Heart right ventricle (tissue), 16 donors: ENCODE measurements at places on chromosomes 6 and 20. TPM values are rescaled to one million over a fixed set of nuclear protein-coding genes. Genes with fewer than 3 reads are reported as not detected.

DNA sequence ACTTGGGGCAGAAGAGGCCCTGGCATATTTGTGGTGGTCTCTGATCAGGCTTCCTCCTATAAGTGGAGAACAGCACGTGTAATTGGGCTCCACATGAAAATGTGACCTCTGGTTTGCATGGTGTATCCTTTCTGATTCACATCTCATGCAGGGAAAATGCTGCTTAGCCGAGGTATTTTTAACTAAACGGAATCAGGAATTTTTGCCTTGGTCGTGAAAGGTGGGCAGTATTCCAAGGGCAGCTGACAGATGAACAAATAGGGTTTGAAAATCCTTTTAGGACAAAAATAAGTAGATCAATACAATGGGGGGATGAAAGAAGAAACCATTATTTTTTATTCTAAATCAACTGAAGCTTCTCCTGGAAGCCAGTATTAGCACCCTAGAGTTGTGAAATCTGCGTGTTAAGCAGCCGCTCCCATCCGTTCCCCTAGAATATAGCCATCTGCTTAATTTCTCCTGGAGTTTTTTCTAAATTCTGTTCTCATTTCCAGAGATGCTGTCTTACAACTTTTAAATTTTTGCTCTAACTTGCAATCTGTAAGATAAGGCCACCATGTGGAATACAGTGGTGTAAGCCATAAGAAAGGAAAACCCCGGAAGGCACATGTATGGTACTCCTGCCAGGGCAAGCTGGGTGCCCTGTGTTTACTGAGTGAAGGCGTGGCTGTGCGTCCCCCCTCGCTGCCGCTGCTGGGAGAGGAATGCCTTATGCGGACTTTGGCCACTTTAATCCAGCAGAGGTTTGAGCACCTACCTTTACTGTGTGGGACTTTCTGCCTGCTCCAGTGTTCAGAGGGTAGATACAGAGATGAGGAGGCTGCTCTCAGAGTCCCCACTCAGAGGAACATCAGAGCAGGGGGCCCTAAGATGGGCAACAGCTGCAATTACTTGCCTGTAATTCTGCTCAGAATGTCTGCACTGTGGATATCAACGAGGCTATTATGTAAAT is 52.4 kb downstream of the SYNJ2 start:
- H3K27me3 ChIP-seq, result no peaks in the 10 kb centered on the region
- peaks cover 42% of the 10 kb centered on the region for H3K4me1 ChIP-seq
- DNase-seq, result no peak
- H3K27ac ChIP-seq, result peak overlapping the region; percentile 24
- H3K4me3 ChIP-seq, result no peak overlapping the region

GRCh38 chr20:55678970-55679667 is 326.2 kb downstream of the CBLN4 start:
- H3K27ac ChIP-seq, result no peak overlapping the region
- no peaks in the 10 kb centered on the region for H3K4me1 ChIP-seq
- H3K36me3 ChIP-seq, result no peaks in the 10 kb centered on the region
- no peak overlapping the region for H3K4me3 ChIP-seq
- no peak for DNase-seq
- no peaks in the 10 kb centered on the region for H3K27me3 ChIP-seq

DNA sequence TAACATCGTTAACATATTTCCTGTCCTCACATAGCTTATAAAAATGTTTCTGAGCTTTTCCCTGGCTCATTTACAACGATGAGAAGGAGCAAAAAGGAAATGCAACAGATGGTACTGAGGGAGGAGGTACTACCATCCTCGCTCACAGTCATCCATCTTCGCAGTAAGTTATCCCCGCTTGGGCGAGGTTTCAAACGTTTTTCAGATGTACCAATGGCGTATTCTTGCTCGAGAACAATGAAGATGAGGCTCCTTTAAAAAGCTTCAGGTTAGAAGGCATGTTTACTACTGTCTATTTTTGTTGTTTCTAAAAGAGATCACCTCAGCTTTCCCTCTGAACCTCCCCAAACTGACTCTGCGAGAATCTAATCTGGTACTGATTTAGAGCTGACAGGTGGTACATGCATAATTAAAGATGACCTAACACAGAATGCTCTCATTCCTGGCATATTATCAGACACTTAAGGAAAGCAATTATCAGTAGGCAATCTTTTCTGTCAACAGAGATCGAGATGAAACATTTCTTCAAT is 178.7 kb downstream of the GJA10 start:
- DNase-seq, result no peak
- H3K27ac ChIP-seq, result no peak overlapping the region
- no peaks in the 10 kb centered on the region for H3K36me3 ChIP-seq

DNA sequence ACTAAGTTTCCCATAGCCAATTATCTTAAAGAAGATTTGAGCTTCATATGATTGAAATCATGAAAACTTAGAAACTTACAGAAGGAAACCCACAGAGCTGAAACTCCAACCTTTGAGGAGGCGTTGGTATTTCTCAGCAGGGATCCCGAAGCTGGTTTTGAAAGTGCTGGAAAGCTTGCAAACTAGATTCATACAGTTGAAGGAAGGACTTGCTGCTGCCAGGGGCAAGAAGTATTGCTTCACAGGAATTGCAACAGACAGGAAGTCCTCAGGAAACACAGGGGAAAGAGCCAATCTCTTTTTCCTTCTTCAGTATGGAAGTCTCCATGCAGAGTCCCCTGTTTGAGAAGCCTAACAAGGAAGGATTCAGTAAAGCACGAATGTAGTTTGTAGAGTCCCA is 419.7 kb downstream of the CD109 start:
- no peaks in the 10 kb centered on the region for H3K4me1 ChIP-seq
- no peak overlapping the region for H3K27ac ChIP-seq
- DNase-seq, result no peak
- H3K4me3 ChIP-seq, result no peak overlapping the region

The SGK2 gene
- total RNA-seq, result not detected

DNA sequence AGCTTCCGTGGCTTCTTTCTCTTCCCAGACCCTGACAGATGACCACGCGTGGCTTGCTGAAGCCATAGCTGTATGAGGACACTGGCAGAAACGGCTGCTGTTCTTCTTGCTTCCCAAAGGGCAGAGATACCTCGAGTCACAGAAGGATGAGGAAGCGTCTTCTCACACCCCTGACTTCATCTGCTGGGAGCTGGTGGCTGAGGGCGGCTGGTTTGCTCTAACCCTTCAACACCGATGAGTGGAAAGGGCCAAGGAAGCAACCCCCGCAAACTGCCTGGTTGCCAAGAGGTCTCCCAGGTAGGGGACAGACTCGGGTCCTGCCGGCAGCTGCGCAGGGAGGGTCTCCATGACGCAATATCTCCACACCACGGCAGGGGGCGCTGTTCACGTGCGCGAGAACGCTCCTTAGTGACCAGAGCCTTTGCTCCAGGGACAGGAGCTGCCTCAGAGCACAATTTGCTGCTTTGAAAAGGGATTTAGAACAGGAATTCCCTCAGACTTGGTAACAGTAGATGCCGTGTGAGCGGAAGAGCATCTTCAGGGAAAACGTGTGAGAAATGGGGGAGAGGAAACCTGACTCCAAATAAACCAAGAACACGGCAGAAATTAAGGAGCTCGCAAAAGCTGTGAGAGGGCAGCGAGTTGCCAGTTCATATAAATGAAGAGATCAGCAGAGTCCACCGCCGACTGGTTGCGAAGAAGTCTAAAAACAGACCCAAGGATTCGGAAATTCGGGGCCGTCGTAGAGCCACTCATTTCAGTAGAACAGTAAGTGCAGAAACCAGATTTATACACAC is 80.2 kb downstream of the ERMARD start:
- H3K27ac ChIP-seq, result no peak overlapping the region
- H3K27me3 ChIP-seq, result no peaks in the 10 kb centered on the region
- no peak overlapping the region for H3K4me3 ChIP-seq
- peak; percentile 69 for DNase-seq
- no peaks in the 10 kb centered on the region for H3K36me3 ChIP-seq

DNA sequence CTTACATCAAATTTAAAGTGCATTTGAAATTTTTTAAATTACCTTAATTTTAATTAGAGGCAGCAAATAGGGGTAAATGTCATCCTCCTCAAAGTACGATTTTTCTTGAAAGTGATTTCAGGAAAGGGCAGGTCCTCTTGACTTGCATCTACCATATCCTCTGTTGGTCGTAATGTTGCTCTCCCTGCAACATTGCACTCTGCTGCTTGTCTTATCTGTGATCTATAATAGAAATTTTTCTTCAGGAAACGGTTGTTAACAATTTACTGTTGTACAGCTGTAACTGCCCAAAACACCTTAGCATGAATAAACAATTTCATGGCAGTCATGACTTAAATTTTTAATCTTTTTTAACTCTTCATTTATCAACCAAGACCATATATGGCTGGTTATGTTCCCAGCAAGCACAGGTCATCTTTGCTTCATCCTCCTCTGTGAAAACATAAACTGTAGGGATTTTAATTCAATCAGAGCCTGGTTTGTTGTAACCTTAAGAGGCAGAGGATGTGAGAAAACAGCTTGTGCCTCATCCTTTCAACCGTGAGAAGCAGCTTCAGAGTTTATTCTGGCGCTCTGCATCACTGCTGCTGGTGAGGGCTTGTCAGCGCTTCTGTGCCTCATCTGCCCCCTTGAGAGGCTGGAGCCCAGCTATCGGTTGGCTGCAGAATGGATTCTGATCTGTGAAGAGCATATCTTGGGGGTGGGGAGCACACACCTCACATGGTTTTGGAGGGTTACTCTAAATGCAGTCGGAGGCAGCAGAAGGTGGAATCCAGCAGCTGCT is 56.0 kb downstream of the CTNNBL1 start:
- no peak overlapping the region for H3K27ac ChIP-seq
- peaks cover 7% of the 10 kb centered on the region for H3K4me1 ChIP-seq
- H3K36me3 ChIP-seq, result peaks cover 16% of the 10 kb centered on the region
- DNase-seq, result no peak

GRCh38 chr6:163308629-163309440 is 105.7 kb upstream of the QKI start:
- H3K36me3 ChIP-seq, result no peaks in the 10 kb centered on the region
- no peak overlapping the region for H3K27ac ChIP-seq
- H3K4me3 ChIP-seq, result no peak overlapping the region

DNA sequence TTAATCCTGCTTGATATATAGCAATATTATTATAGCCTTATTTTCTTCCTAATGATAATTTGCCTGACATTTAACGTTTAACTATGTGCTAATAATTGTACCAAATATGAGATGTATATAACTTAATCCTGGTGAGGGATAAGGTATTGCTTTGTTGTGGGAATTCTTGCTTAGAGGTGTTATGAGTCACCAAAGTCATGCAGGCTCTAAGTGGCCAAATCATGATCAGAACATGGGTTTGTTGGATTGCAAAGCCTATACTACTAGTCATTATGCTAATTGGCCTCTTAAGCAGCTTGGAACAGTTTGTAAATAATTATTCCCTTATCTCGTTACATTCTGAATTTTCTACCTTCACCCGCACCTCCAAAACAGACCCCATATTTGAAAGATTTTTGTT is 21.9 kb upstream of the C6orf141 start:
- H3K4me3 ChIP-seq, result no peak overlapping the region
- H3K27me3 ChIP-seq, result no peaks in the 10 kb centered on the region
- H3K4me1 ChIP-seq, result no peaks in the 10 kb centered on the region
- no peaks in the 10 kb centered on the region for H3K36me3 ChIP-seq

GRCh38 chr6:55569638-55570037 is 9.4 kb downstream of the HMGCLL1 start:
- H3K4me1 ChIP-seq, result no peaks in the 10 kb centered on the region
- no peaks in the 10 kb centered on the region for H3K27me3 ChIP-seq
- no peaks in the 10 kb centered on the region for H3K36me3 ChIP-seq

DNA sequence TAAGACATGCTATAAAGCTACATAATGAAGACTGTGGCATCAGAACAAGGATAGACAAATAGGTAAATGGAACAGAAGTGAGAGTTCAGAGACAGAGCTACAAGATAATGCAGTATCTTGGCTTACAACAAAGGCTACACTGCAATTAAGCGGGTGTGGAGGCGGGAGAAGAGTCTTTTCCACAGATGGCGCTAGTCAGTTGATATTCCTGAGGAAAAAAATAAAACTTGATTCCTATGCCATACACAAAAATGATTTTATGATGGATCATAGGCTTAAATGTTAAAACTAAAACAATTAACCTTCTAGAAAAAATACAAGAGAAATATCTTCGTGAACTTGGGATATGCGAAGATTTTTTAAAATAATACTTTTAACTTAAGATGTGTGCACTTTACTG is 31.0 kb downstream of the RIN2 start:
- H3K27ac ChIP-seq, result no peak overlapping the region
- no peaks in the 10 kb centered on the region for H3K27me3 ChIP-seq
- H3K36me3 ChIP-seq, result no peaks in the 10 kb centered on the region
- no peak for DNase-seq
- peaks cover 51% of the 10 kb centered on the region for H3K4me1 ChIP-seq
- no peak overlapping the region for H3K4me3 ChIP-seq

- no peaks in the 10 kb centered on the region for H3K27me3 ChIP-seq
- H3K4me1 ChIP-seq, result peaks cover 40% of the 10 kb centered on the region
- H3K36me3 ChIP-seq, result no peaks in the 10 kb centered on the region
- no peak for DNase-seq
- no peak overlapping the region for H3K27ac ChIP-seq
- no peak overlapping the region for H3K4me3 ChIP-seq
These were observed 14.0 kb downstream of the NUDT3 start for GRCh38 chr6:34378470-34378869.

DNA sequence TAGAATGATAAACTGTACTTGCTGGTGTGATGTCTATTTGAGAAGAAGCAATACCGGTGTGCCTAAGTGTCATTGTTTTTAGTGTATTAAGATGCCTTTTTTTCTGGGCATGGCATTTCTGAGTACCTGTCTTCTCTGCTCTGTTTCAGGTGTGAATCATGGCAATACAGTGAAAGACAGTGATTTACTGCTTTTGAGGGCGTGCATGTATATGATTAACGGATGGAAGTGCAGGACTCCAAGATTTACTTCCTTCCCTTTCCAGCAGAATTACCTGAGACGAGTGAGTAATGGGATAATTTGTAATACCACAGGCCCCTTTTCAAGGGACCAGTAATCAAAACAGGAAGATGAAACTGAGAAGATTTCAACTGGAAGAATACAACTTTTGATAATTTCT is 315.8 kb downstream of the SOX4 start:
- no peak overlapping the region for H3K27ac ChIP-seq
- no peak for DNase-seq

GRCh38 chr6:82374516-82374915 is 10.9 kb downstream of the TPBG start:
- H3K36me3 ChIP-seq, result no peaks in the 10 kb centered on the region
- no peaks in the 10 kb centered on the region for H3K4me1 ChIP-seq
- no peaks in the 10 kb centered on the region for H3K27me3 ChIP-seq
- no peak overlapping the region for H3K4me3 ChIP-seq

GRCh38 chr6:156068881-156069280 is 613.2 kb upstream of the NOX3 start:
- H3K27me3 ChIP-seq, result no peaks in the 10 kb centered on the region
- no peak overlapping the region for H3K4me3 ChIP-seq
- H3K27ac ChIP-seq, result no peak overlapping the region
- no peaks in the 10 kb centered on the region for H3K36me3 ChIP-seq
- no peaks in the 10 kb centered on the region for H3K4me1 ChIP-seq
